Suppressor macrophage treated with lipopolysaccharide for 4 hours (primary cell): ENCODE measurements at places on chromosomes 2 and 18.

DNA sequence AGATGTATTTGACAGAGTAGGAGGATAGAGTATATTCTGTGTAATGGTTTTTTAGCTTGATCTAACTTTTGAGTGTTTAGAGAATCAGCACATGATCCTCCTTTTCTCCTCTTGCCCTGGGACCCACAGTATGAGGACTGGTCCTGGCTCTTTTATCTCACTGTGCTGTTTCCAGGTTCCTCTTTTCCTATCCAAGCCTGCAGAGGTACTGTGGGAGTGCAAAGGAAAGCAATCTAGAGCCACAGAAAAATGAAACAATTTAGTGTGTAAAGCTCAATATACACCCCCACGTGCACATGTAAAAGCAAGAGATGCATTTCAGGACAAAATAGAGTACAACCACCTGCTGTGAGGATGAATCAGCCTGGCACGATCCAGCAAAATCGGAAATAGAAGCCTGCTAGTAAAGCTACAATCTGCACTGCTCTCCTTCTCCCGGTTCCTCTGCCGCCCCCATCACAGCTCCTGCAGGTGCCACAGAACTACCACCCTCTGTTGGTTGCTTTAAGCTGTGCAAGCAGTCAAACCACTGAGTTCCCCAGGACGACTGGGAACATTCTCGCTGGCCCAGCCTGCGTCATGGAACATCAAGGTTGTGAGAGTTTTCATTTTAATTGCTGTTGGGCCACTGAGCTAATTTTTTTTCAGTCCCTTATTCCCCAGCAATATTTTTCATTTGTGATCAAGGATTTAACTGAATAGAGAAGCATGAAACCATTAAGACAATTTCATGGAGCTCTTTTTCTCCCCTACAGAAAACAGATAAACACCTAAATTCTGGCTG is 47.8 kb upstream of the MAPRE3 start:
- peak; percentile 31 for DNase-seq

DNA sequence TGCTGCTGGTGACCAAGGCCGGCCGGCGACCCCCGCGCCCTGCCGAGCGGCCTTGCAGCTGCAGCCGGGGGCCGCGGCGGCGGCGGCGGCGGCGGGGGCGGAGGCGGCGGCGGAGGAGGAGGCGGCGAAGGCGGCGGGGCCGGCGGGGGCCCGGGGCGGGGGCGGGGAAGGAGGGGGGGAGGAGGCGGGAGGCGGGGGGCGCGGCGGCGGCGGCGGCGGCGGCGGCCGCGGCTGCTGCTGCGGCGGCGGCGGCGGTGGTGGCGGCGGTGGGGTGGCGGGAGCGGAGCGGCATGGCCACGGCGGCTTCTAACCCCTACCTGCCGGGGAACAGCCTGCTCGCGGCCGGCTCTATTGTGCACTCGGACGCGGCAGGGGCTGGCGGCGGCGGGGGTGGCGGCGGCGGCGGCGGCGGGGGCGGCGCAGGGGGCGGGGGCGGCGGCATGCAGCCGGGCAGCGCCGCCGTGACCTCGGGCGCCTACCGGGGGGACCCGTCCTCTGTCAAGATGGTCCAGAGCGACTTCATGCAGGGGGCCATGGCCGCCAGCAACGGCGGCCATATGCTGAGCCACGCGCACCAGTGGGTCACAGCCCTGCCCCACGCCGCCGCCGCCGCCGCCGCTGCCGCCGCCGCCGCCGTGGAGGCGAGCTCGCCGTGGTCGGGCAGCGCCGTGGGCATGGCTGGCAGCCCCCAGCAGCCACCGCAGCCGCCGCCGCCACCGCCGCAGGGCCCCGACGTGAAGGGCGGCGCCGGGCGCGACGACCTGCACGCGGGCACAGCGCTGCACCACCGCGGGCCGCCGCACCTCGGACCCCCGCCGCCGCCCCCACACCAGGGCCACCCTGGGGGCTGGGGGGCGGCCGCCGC is 1.5 kb downstream of the POU3F3 start:
- DNase-seq, result no peak

GRCh38 chr2:85215448-85216401 is 82.5 kb downstream of the TCF7L1 start:
- no peak for DNase-seq

GRCh38 chr2:3536682-3537632 is 17.6 kb upstream of the ADI1 start:
- peak; percentile 17 for DNase-seq

DNA sequence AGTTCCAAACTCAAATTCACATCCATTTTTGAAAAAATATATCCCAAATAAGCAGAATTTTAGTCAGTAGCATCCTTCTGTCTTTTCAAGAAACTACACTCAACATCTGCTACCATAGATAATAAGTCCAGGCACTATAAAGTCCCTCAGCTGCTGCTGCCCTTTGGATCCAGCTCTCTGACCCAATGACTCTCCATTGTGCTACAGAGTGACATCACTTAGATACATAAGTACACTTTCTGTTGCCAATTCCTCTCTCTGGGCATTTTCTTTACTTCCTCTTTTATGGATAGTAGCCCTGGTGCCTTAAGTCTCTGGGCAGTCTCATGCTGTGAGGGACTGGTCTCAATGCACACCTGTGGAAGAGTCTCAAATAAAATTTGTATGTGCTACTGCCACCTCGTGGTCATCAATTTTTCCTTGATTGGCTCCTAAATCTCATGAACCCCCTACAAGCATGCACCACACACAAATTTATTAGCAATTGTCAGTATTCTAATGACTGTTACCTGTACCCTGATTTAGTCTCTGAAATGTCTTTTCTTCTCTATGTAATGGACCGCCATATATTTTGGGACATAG is 219.2 kb downstream of the LRP1B start:
- peak; percentile 24 for DNase-seq

GRCh38 chr2:6824962-6825361 is 40.7 kb downstream of the CMPK2 start:
- DNase-seq, result peak; percentile 30

DNA sequence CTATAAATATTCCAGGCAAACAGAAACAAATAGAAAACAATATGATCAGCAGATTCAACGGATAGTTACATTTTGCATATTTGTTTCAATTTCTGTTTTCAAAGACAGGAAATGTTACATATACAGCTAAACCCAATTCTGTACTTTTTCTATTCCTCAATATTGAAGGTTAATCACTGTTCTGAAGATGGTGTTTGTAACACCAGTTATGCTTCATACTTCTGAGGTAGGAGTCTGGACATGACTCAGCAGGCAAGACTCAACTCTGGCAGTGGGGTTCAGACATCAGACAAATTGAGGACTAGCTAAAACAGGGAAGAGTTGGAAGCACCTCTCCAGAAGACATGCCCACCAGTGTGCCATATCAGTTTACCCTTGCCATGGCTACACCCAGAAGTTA is 16.6 kb downstream of the SERPINB13 start:
- peak; percentile 78 for DNase-seq

GRCh38 chr18:60067426-60068210 is 167.8 kb downstream of the PMAIP1 start:
- no peak for DNase-seq

DNA sequence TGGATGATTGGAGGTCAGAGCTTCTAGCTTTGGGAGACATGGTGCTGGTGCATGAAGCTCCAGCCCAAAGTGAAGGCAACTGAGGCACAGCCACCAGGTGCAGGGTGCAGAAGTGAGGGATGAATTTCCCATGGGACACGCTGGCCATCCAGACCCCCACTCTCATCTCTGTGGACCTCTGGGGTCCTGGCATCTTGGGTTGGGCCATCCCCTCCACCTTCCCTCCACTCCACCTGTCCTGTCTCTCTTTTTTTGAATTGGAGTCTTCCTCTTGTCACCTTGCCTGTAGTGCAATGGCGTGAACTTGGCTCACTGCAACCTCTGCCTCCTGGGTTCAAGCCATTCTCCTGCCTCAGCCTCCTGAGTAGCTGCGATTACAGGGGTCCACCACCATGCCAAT is 3.4 kb downstream of the NGEF start:
- DNase-seq, result no peak

- DNase-seq, result no peak
Observed at GRCh38 chr2:165825041-165825440, 31.0 kb upstream of the GALNT3 start.

GRCh38 chr18:63307551-63308200 is 11.9 kb downstream of the BCL2 start:
- peak; percentile 33 for DNase-seq

DNA sequence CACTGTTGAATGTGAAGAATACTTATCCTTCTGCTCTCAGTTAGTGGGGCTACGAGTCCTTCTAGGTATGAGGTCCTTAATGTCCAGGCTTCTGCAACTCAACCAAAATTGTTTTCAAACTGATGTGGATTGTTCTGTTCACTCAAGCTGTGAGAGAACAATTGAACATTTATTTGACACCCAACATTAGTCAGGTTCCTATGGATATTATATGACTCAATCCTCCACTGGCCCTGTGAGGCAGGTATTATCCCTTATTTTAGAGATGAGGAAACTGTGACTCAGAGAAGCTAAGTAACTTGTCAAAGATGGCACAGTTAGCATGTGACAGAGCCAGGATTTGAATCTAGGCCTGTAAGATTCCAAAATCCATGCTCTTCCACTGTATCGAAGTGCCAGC is 1.2 kb upstream of the LYG2 start:
- DNase-seq, result no peak

GRCh38 chr2:146147448-146148012 is 1627.6 kb upstream of the ZEB2 start:
- no peak for DNase-seq

DNA sequence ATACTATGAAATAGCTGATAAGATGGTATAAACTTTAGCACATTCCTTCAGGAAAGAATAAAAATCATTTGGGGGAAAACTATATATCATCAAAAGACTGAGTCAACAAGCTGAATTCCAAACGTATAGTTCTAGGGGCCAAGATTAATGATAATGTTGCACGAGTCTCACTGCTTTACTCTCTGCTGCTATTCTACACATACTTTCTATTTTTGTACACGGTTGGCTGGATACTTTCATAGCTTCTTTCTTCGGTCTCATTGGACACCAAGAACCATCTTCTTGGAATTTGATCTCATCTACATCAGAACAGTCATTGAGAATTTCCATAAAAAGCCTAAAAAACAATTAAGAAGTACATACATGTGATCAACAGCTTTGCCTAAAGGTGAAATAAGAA is 72.7 kb upstream of the ST8SIA5 start:
- DNase-seq, result no peak

DNA sequence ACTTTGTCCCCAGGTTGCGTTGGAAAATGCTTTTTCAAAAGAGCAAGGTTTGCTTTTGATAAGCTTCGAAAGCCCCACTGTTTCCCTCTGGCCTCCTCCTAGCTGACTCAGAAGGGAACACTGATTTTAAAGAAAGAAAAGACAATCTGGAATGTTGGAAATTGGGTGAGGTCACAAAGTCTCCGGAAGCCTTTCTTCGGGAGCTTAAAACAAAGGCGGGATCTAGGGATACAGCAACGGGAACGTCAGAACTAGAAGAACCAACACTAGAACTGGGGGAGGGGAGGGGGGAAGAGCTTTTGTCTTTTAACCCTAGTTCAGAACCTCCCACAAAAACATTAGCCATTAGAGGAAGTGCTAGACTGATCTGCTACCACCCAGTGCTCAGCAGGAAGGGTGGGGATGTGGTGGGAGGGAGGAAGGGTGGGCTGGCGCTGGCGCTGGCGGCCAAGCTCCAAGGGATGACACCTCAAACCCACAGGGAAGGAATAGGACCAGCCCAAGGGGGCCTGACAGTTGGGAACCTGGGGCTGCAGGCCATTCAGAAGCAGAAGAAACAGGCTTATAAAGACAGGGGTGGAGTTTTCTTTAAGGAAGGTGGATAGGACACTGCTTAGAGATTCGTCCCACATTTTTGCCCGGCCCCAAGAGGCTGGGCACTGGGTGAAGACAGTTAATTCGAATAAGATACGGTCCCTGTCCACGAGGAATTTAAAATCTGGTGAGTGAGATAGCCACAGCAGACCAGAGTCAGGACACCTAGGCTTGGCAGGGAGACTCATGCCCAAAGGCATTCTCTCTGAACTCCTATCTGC is 1.7 kb downstream of the TMSB10 start:
- peak; percentile 88 for DNase-seq

GRCh38 chr18:57004366-57005121 is 142.3 kb upstream of the BOD1L2 start:
- peak; percentile 63 for DNase-seq

- DNase-seq, result no peak
Observed at GRCh38 chr18:9820719-9821118, 65.1 kb upstream of the TXNDC2 start.

GRCh38 chr2:182911813-182912517 is 45.5 kb upstream of the FRZB start:
- DNase-seq, result no peak

- peak; percentile 4 for DNase-seq
Observed at GRCh38 chr2:177717831-177718618, 325.5 kb downstream of the AGPS start.

DNA sequence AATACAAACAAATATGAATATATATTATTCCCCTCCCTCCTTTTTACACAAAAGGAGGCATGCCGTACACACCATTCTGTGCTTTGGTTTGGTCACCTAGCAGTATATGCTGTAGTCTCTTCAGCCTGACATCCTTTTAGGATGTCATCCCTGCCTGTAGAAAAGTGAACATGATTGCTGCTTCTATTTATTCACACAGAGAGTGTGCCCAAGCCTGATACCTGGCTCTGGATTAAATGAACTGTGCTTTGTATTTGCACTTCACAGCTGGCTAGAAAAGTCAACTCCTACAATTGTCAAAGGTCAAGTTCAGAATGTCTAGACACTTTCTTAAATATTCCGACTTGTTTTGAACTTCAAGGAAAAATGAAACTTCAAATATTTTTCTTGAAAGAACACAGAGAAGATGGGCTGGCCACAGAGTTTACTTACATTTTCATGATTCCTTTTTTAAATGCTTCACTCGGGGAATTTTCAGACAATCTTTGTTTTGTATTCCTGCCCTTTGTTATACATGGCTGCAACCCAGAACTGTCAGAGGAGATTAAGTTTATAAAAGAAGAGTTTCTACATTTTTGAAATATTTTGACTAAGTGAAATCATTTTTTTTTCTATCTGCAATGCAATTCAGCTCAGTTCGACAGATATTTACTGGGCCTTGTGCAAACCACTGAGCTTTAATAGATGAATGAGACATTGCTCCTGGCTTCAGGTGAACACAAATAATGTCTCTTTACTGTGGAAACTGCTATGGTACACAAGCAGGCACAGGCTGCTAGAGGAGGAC is 33.5 kb downstream of the DAPL1 start:
- no peak for DNase-seq

DNA sequence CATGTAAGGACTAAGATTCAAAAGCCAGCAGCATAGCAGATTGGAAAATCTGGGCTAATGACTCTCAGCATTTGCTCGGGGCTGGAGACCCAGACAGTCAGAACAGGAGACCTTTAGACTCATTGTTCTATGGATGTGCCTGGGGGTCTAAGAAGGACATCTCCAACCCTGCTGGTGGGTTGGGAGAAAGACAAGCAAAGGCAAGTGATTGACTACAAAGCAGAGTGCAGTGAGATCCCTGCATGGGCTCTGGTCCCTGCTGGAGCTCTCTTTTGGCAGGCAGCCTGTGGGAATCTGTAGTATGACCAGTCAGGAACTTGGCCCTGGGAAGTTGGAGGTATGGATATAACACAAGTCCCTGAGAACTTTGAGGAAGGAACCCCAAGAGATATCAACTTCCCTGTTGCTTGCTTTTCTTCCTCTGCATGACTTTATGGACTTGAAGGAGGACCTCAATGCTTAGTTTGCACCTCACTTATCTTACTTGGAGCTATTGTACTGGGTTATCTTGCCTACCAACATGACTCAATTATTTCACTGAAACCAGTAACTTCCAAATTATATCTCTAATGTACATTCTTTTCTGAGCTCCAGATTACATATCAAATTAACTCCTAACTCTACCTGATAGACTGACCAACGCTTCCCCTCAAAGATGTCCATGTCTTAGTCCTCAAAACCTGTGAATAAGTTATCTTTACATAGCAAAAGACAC is 236.0 kb downstream of the CYRIA start:
- DNase-seq, result no peak
